ENCODE measurements at places on chromosomes 2 and 18.

DNA sequence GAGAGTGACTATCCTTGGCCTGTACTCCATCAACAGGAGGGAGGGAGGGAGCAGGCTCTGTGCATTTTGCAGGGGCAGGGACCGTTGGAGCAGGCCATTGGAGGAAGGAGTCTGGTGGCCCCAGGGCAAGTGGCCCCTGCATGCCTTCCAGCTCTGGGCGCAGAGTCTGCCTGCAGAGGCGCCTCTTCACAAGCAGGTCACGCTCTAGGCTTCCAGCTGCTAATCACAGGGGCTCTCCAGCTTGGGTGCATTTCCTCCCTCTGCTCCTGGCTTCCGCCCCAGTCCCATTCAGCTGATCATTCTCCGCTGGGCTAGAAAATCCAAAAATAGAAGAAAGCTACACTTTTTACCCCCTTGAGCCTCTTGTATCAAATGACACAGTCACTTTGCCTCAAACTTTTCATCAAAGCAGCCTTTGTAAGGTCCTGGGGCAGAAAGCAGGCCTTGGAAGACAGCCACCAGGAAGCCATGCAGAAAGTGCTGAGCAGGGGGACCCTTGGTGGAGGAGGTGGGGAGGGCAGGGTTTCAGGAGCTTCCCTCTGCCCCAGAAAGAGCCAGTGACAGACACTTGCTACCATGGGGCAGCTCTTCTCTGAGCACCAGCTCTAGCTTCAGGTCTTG, 11.3 kb downstream of the TMEM247 start:
- no peak for DNase-seq

DNA sequence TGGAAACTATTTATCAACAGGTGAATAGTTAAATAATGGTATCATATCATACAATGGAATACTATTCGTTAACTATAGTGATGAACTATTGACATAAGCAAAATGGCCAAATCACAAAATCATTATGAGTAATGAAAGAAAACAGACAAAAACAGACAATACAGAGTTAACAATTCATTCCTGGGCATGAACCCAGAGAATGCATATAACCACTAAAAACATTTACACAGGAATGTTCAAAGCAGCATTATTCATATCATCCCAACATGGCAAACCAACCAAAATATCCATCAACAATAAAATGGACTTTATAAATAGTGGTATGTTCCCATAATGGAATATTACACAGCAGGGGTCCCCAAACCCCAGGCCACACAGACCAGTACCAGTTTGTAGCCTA, 131.2 kb upstream of the CYP1B1 start:
- DNase-seq = no peak

- no peak for DNase-seq
These were observed 36.5 kb downstream of the ANO7 start for GRCh38 chr2:241224851-241225438.

DNA sequence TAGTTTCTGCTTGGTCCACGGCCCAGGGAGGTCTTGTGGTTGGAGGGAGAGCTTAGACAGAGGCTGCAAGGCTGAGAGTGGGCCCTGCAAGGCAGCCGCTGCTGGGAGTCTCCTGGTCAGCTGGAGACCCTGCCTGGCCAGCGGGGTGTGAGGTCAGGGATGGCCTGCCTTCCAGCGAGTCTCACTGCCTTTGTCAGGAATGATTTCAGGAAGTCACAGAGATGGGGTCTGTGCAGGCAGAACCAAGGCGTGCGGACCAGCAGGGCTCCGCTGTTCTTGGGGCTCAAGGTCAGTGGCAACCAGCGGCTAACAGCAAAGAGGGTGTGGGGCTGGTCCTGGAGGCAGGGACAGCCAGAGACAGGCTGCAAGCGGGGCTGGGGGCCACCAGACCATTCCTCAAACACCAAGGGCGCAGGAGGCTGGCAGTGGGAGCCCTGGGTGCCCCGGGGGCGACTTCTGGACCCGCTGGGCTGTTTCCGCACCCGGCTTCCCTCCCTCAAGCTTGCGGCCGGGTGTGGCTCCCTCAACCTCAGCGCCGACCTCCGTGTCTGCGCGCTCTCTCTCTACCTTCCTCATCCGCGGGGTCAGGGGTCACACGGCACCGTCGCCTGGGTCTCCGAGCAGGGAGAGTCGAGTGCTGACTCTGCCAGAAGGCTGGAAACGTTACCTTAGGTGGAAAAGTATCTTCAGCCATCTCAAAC, 124.5 kb upstream of the CTDP1 start:
- DNase-seq = no peak

DNA sequence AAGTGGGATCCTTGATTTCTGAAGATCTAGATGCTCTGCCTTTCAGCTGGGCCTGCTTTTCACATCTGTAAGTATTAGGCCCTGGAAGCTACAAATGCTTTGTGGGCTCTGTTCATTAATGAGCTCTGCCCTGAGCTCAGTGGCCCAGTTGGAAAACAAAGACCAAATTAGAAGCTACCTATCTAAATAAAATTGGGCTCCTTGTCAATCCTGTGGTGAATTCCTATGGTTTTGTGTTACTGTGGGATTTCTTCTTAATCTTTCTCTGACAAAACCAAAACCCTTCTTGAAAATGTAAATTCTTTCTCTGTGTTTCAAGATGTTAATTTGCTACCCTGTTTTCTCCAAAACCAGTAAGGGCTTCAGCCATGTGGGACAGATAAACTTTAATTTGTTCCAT, 219.0 kb upstream of the HS6ST1 start:
- DNase-seq = no peak

DNA sequence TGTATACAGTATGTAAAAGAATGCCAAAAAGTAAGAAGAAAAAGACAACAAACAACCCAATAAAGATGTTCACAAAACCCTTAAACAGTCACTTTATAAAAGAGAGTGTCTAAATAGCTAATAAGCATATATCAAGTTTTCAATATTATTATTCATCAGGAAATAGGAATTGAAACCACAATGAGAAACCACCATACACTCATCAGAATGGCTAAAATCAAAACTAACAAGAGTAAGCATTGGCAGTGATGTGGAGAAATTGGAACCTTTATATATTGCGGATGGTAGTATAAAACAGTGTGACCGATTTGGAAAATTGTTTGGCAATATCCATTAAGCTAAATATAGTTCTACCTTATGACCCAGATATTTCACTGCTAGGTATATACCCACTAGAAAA, 20.5 kb upstream of the TGFA start:
- no peak for DNase-seq
